ENCODE measurements at places on chromosomes 16 and 17.
A peak's percentile ranks its signal among the peaks of the same experiment; 100 is the strongest.

DNA sequence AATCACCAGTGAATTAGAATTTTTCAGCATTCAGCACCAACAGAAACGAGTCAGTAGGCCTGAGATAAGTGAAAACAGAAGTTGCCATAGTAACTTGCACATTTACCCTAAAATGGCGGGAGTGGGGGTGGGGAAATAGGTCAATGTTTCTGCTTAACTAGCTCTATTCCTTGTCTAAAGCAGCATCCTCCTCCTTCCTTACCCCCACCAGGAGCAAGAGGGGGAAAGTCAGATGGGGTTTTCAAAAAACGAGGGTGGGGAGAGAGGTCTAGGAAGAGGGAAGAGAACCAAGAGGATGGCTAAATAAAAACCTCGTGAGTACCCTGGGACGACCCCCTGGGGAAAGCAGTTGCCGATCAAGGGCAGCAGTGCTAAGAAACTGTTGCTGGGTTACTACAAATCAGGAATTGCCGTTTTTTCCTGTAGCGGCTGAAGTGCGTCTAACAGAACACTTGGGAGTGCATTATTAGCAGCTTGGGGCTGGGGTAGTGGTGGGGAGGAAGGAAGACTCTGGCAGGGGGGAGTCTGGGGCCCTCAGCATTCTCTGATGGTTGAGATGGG, 34.4 kb upstream of the MNT start:
- DNase-seq, result no peak

- DNase-seq, result no peak
These were observed 8.5 kb downstream of the SSTR5 start for GRCh38 chr16:1080801-1081733.

DNA sequence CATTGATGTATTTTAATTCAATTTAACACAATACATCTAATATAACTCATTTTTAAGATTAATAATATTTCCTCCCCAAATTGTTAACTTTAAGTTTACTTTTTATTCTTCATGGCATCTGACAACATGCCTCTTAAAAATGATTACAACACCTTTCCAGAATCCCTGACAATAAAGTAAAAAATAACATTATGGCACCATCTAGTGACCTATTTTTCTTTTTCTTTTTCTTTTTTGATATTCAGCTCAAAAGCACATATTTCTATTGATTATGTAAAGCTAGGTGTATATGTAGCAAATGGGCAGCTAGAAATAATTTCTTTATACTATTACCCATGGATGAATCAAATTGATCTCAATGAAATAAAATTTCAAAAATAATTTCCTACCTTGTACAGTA, 834.3 kb upstream of the CDH8 start:
- DNase-seq, result no peak

DNA sequence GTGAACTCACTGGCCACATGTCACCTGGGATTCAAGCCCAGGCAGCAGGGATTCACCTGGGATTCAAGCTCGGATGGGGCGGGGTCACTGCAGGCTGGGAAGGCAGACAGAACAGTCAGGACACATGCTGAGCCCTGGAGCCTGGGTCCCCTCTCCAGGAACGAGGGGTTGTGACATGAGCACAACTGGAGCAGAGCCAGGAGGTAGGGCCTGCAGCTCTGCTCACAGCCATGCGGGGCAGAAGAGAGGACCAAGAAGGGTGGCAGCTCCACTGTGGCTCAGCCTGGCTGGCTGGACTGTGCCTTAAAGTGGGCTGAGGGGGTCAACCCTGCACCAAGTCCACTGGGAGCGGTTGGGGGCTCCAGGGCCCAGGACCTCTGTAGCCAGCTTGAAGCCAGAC, 150.1 kb downstream of the RAB11FIP4 start:
- peak; percentile 18 for DNase-seq

GRCh38 chr17:69972251-69972650, 102.8 kb upstream of the KCNJ16 start:
- no peak for DNase-seq

GRCh38 chr17:71376933-71377332, 743.9 kb upstream of the SOX9 start:
- no peak for DNase-seq
